HuH-7.5 (cell line): ENCODE measurements at places on chromosomes 2 and 18.

DNA sequence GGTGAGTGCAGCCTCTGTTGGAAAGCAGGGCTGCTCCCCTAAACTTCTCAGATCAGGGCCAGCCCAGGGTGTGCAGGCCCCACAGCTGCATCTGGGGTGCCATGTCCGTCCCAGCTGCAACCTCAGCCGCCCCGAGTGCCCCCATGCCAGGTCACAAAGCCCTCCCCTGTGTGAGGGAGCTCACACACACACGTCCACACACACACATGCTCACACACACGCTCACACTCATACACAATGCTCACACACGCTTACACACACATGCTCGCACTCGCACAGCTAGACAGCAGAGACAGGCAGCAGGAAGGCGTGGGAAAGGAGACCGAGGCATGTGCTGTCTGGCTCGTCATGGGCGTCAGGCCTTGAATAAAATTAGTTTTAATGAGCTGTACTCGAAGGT lies 55.4 kb downstream of the ADI1 start:
- DNase-seq = no peak

DNA sequence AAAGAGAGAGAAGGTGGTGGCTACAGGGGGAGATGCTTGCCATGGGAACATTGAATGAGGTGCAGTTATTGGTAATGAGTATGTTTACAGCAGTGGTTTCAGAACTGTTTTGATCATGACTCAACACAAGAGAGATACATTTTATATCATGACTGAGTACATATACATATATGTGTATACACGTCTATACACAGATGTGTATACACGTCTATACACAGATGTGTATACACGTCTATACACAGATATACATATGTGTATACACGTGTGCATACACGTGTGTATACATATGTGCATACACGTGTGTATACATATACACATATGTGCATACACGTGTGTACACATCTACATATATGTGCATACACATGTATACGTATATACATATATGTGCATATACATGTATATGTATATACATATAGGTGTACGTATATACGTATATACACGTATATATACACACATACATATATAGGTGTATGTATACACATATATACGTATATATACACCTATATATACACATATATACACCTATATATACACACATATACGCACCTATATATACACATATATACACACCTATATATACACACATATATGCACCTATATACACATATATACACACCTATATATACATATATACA lies 518.5 kb downstream of the TSN start:
- no peak for DNase-seq

- DNase-seq = no peak
Observed at GRCh38 chr2:159459279-159459678, 157.1 kb downstream of the BAZ2B start.

- no peak for DNase-seq
Observed at GRCh38 chr2:23354554-23354953, 30.4 kb upstream of the KLHL29 start.

GRCh38 chr2:25543-25942 lies 20.8 kb downstream of the FAM110C start:
- DNase-seq = no peak

DNA sequence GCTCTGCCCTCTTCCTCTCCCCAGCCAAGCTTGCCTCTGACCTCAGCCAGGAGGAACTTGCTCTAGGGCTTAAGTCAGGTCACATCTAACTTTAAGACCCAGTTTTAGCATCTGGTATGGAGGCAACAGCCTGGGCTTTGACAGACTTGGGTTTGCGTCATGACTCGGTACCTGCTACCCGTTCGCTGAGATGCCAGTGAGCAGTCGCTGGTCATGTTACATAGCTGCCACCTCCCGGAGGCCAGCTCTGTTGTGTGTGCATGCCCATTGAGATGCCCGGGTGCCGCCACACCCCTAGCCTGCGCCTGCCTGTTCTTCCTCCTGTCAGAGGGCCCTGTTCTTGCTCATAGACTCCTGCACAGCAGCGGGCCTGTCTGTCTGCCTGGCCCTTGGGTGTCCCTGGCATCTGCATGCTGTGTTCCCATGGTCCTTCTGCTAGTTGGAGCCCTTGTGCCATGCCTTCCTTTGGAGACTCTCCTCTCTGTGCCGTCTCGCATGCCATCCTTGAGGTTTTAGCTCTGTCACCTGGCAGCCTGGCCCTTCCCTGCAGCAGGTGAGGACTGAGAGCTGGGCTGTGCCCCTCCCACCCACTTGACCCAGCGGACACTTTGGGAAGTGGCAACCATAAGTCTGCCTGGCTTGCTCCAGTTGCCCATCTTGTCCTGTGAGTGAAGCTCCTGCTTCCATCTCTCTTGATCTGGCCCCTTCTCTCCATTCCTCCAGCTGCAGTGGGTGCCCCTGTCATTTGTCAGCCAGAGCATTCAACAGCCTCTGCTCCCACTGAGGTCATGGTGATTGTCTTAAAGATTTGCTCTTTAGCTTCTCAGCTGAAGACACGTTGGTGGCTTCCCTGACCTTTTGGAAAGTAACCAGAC lies 24.9 kb downstream of the ASAP2 start:
- no peak for DNase-seq

DNA sequence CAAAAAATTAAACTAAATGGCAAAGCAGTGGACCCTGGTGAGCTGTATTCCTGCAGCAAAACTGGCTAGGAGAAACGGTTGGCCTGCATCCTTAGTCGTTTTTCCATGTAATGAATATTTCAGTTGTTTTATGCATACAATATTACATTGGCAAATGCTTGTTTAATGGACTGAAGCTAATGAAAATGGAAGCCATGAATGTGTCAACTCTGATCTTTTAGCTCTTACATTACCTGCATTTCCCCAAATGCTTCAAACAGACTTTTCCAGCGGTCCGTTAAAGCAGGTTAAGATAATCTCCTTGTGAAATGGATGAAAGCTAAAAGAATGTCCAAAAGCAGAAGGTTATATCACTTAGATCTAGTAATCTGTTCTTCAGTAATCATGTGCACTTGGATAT lies 686.3 kb upstream of the SETBP1 start:
- no peak for DNase-seq

DNA sequence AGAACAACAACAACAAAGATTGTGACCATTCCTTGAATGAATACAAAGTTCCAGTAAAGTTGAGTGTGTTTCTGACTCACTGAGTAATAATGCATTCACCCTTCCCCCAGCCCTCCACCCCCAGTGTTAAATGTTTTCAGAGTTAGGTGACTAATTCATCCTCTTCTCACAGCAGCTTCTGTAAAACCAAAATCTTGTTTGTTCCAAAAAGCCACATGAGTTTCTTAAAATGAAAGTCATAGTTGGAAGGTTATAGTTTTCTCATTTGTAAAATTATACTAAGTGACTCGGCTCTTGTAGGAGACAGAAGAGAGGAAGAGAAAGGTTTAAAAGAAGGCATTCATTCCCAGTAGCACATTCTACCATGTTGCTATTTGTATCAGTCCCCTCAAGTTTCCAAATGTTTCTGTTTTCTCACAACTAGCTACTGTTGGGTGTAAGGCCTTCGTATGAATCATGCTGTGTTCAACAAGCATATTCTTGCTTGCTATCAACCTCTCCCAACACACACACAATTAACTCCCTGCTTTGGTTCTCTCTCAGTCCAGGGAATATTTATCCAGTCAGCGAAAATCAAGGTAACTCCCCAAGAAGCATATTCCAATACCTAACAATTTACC lies 75.3 kb downstream of the MBD2 start:
- no peak for DNase-seq

DNA sequence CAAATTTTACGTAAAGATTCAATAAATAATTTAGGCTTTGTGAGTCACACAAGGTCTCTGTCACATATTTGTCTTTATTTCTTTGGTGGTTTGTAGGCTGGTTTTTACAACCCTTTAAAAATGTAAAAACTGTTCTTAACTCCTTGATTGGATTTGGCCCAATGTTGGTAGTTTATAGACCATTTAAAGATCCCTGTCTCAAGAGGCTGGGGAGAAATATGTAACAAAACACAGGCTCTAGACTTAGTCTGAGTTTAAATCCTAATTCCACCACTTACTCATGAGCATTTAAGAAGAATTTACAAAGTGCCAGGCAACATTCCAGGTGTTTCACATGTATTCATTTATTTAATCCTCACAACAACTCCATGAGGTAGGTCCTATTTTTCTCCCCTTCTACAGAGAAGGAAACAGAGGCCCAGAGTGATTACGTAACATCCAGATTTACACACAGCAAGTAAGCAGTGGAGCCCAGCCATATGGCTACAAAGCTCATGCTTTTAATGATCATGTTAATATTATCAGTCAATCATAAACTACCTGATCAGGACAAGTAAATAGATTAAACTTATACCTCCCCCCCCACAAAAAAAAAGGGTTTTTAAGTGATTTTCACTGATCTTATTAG lies 416.6 kb upstream of the ACVR2A start:
- DNase-seq = no peak

DNA sequence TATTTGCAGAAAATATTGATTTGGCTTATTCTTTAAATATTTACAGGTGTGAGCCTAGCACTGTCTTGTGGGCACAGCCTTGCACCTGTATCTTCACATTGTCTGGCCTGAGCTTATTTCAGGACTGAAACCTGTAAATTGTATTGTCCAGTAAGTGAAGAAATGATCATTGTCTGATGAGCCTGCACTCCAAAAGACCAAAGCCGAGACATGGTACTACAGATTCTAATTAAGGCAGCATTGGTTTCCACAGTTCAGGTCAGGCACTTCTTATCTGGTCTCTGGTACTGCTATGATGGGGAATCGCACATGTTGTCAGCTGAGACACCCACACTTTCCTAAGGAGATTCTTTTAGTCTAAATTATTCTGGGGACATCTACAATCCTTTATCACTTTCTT lies 479.0 kb downstream of the TDRD15 start:
- no peak for DNase-seq

DNA sequence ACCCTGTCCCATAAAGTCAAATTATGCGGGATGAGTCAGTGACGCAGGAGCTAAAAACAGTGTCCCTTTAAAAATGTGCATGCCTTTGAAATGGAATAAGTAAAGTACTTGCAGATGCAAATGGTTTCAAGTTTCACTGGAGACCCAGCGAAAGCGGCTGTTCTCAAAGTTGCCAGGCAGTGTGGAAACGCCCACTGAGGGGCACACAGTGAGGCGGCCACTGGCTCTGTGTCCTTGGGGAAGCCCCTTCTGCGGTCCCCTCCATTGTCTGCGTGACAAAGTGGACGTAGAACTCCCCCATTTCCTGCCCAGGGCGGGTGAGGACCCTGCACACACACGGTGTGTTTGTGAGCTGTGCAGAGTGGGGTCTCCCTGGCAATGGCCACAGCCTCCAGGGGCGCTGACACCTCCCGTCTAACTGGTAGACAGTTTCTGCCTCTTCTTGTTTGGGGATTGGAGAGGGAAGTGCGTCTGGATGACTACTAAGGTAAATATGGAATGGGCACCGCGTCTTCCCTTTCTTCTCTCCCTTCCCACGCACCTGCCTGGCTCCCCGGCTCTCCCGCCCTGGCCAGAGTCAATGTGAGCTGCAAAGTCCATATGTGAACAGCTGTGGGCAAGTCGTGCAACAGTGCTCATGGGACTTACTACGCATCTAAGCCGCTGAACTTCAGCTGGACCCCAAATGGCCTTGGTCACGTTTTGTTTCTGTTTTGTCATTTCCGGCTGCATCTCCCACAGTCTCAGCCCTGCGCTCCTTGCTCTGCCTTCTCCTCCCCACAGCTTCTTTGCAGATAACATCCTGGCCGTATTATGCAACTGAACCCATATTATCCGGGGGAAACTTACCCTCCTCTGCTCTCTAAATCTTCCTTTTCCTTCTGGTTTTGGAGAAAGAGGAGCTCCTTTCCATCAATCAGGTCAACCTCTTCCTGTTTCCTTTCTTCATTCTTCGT lies 33.7 kb upstream of the ZNF516 start:
- DNase-seq = no peak

- no peak for DNase-seq
Observed at GRCh38 chr2:239506101-239506857, 105.5 kb upstream of the HDAC4 start.

GRCh38 chr2:234406085-234406484 lies 90.8 kb downstream of the ARL4C start:
- DNase-seq = no peak

DNA sequence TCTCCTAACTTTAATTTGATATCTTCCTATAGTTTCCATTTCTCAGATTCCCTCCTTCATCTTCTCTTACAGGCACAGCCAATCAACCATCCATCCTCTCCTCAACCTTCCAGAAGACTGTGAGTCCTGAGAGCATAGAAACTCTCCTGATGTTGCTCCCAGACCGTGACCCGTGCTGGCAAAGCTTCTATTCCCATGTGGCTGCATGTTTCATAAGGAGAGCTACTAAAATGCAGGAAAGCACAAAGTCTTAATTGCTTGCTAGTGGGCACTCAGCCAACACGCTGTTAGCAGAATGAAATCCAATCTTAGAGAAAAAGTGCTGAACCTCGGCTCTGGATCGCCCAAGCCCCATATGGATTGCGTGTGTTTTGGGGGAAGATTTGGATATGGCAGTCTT lies 1244.7 kb upstream of the ZEB2 start:
- DNase-seq = no peak

- no peak for DNase-seq
Observed at GRCh38 chr2:24928036-24928435, 8.0 kb upstream of the ADCY3 start.

DNA sequence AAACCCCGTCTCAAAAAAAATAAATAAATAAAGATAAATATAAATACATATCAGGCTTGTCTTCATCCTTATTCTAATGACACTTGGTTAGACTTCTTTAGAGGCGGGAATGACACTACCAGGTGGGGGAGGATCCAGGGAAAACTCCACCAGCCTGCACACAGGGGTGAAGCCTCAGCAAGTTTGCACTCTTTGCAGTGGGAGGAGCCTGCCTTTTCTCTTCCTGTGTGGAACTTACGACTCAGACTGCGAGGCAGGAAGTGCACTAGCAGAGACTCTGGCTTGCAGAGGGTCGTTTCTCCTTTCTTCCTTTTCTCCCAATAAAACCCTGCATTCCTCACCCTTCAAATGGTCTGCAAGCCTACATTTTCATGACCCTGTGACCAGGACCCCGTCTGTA lies 153.6 kb upstream of the CBLN2 start:
- no peak for DNase-seq

- DNase-seq = no peak
Observed at GRCh38 chr2:96530144-96530430, 6.5 kb upstream of the ARID5A start.

GRCh38 chr2:43040084-43040854 lies 186.1 kb downstream of the ZFP36L2 start:
- DNase-seq = no peak

DNA sequence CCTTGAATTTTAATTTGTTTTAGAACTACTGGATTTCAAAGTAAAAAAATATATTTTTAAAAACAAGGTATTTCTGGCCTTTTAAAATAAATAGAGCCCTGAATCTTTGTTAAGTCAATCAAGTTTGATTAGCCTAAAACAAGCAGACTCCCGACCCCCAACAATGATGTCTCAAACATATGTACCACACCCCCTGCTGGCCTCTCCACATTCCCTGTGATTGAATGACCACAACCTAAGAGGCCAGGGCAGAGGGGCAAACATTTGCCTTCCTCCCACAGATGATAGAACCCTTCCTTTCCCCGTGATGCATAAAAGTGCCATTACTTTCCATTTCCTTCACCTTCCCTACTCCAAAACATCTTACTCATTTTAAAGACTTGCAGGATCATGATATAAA lies 130.9 kb downstream of the STK39 start:
- DNase-seq = no peak

GRCh38 chr2:32436150-32436549 lies 79.3 kb downstream of the BIRC6 start:
- no peak for DNase-seq

GRCh38 chr2:50018292-50018691 lies 864.0 kb upstream of the FSHR start:
- no peak for DNase-seq

- DNase-seq = no peak
Observed at GRCh38 chr2:236646441-236646840, 76.8 kb downstream of the ACKR3 start.
